NCI-H2107 (cell line): ENCODE measurements at places on chromosomes 7 and 10.
A peak's percentile ranks its signal among the peaks of the same experiment; 100 is the strongest.

DNA sequence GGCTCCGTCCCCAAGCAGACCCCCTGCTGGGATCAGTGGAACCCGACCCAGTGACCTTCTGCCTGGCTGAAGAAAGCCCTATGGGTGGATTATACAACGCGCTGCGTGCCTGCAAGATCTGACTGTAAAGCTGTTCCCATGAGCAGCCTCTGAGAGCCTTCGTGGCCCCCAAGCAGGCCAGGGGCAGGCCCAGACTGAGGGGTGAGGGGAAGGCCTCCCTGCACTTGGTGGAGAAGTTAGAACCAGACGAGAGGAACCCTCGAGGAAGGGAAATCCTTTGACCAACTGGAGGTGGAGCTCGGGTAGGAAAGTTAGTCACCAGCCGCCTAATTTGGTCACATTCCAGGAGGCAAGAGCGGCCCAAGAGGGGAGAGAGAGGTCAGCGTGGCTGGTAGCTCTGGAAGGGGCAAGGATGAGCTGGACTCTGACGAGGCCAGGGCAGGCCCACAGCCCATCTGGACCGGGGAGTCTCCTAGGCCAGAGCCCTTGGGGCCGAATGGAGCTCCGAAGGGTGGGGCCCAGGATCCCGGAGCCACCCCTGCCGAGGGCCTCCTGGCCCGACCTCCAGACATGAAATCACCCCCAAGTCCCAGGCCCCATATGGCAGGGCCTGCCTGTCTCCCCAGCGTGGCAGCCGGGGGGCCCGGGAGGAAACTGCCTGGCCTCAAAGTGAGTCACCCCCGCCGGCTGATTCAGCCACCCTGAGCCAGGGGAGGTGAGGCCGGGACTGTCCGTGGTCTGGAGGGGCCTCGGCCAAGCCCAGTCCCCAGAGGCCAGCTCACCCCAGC lies 23.3 kb upstream of the PDGFA start:
- no peak for DNase-seq

- DNase-seq = no peak
Observed at GRCh38 chr7:130903358-130903974, 169.5 kb upstream of the KLF14 start.

DNA sequence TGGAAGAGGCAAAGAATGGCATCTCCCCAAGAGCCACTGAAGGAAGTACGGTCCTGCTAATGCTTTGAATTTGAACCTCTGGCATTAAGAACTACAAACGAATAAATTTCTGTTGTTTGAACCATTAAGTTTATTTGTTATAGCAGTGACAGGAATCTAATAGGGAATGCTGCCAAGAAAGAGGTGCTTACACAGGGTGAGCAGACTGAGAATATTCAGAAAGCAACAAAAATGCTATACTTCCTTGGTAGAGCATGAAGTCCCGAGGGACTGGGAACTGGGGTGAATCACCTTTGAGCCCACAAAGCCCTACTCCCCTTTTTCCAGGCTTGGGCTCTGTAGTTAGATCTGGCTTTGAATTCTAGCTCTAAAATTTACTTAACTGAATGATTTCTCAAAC lies 45.0 kb downstream of the PANK1 start:
- no peak for DNase-seq

GRCh38 chr10:69248117-69248730 lies 28.1 kb downstream of the HKDC1 start:
- DNase-seq = no peak

DNA sequence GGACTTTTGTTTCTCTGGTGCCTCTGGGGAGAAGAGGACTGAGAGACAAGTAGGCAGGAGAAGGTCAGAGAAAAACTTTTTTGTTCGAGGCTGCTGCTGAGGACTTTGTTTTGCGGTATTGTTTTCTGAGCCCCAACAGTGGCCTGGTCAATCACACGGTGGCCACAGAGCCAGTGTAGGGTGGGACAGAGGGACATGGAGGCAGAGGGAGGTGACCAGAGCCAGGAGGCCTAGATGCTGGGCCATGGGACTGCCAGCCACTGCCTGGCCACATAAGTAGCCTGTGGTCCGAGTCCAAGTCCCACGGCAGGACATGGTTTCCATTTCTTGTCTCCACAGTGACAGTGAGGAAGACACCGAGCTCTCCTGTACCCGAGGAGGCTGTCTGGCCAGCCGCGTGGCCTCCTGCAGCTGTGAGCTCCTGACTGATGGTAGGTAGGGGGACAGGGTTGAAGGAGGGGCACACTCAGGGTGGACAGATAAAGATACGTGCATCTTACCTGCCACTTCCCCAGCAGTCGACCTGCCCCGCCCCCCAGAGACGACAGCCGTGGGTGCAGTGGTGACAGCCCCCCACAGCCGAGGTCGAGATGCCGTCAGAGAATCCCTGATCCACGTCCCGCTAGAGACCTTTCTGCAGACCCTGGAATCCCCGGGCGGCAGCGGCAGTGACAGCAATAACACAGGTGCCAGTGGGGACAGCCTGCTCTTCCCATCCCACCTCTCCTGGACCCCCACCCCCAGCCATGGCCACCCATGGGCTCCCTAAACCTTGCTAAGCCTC lies 27.5 kb downstream of the SH2B2 start:
- DNase-seq = no peak

DNA sequence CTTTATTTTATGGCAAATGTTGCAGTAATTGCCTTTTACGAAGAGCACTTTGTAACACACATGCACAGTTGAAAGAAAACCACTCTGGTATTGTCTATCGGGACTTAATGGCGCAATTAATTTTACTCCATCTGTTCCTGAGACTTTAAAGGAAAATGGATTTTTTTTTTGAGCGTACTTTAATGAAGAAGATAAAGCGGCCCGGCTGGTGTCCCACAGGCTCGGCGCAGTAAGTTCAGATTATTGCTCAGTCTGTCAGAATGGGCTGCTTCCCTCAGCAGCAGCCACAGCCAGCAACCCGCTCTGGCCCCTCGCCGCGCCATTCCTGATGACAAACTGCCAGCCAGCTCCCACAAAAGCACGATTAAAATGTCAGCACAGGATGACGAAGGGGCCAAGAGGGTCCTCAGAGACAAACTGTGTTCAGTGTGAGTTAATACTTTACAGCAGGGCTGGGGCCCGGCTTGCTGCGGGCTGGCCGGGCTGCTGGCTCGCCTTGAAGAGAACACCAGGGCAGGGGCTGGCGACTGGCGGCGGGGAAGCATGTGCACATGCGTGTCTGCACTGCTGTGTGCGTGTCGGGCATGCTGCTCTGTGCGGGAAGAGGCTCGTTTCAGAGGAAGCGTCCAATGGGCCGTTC lies 501.0 kb upstream of the GALNT17 start:
- DNase-seq = no peak

DNA sequence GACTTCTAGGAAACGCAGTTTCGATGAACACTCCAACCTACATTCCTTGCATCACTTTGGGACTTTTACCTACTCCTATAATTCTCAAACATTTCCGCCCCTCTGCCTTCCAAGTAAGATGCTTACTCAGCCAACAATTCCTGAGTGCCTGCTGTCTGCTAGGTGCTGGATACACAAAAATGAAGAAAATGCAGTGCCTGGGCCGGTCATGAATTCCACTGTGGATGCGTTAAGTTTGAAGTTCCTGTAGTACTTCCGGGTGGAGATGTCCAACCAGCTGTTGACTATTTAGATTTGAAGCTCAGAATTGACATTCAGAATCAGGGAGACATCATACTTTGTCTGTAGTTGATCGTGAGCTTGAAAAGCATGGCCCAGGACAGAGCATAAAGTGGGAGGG lies 89.2 kb downstream of the LYZL1 start:
- no peak for DNase-seq

- DNase-seq = no peak
Observed at GRCh38 chr7:33582104-33582503, 323.2 kb upstream of the BMPER start.

DNA sequence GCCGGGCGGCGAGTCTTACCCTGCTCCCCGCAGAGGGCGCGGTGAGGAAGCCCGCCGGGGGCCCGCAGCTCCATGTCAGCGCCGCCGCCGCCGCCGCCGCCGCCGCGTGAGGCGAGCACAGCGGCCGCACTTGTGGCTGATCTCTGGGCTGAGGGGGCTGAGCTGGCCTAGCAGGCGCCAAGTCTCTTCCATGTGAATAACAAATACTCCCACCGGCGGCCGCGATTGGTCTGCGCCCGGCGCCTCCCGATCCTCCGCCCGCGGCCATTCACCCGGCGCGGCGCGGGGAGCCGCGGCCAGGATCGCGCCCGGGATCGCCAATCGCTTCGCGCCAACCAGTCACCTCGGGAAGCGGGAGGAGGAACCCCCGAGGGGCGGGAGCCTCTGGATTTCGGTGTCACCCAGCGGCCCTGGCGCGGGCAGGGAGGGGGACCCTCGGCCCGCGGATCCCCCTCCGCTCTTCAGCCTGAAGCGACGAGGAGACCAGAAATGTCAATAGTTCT lies at the start of gene GRM8:
Gene GRM8, minus strand, starts transcription at position 164 of the 503 bp plus-strand sequence.
- no peak for DNase-seq

DNA sequence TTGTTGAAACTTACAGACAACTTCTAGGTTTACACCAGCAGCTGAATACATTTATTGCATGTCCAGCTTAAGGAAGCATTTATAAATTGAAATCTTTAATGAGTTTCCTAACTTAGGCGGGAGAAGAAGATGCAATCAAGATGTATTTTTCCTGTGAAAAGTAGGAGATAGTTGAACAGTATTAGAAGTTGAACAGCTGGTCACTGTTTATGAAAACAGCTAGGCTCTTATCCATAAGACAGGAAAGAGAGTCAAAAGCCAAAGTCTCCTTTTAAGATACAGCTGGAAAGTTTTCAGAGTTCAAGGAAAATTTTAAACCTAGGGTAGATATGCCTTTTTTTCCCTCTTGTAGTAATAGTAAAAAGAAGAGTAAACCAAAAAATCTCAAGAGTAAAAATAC lies 236.1 kb upstream of the FERD3L start:
- no peak for DNase-seq

GRCh38 chr7:68925241-68925640 lies 673.0 kb upstream of the AUTS2 start:
- DNase-seq = no peak

GRCh38 chr7:117023325-117023854 lies 70.1 kb downstream of the ST7 start:
- DNase-seq = no peak

- no peak for DNase-seq
Observed at GRCh38 chr7:20197837-20198236, 19.3 kb downstream of the MACC1 start.

GRCh38 chr10:89491932-89492331 lies 43.5 kb downstream of the SLC16A12 start:
- no peak for DNase-seq

GRCh38 chr7:111527545-111527944 lies 34.7 kb downstream of the IMMP2L start:
- no peak for DNase-seq

DNA sequence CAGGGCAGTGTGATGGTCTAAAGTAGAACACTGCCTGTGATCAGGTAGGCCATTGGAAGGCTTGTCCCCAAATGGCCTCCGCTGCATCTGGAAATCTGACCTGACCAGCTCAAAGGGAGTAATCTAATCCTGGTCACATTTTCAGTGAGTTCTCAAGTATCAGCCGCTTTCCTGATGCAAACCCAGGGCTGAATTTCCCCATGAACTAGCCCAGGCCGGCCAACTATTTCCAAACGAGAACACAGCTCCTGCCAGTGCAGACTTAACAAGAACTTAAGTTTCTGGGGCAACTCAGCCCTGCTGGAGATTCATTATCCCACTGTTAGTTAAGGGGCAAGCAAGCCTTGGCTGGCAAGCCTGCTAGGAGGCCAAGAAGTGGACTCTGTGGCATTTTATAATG lies 59.6 kb upstream of the FAM180A start:
- DNase-seq = peak; percentile 75
